Stimulated activated naive CD4-positive, alpha-beta T cell (primary cell): ENCODE measurements at places on chromosomes 12 and 14.
A peak's percentile ranks its signal among the peaks of the same experiment; 100 is the strongest.

DNA sequence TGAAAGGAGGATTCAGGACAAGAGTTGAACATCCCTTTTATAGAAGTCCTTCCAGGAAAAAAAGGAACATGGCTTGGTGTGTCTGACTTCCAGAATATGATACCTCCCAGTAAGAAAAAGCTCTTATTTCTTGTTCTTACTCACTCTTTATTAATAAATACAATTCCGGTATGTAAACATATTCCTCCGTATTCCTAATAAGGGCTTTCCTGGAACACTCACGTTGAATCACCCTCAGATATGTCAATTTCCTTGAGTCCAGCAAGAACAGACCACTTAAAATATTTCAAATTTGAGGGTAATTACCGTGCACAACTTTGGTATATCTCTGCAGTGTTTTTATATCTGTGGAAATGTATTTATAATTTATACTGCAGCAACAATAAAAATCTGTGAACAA lies 385.6 kb downstream of the SYT1 start:
- no peak for DNase-seq

- no peak for DNase-seq
These were observed 177.2 kb upstream of the PRICKLE1 start for GRCh38 chr12:42766754-42767153.

DNA sequence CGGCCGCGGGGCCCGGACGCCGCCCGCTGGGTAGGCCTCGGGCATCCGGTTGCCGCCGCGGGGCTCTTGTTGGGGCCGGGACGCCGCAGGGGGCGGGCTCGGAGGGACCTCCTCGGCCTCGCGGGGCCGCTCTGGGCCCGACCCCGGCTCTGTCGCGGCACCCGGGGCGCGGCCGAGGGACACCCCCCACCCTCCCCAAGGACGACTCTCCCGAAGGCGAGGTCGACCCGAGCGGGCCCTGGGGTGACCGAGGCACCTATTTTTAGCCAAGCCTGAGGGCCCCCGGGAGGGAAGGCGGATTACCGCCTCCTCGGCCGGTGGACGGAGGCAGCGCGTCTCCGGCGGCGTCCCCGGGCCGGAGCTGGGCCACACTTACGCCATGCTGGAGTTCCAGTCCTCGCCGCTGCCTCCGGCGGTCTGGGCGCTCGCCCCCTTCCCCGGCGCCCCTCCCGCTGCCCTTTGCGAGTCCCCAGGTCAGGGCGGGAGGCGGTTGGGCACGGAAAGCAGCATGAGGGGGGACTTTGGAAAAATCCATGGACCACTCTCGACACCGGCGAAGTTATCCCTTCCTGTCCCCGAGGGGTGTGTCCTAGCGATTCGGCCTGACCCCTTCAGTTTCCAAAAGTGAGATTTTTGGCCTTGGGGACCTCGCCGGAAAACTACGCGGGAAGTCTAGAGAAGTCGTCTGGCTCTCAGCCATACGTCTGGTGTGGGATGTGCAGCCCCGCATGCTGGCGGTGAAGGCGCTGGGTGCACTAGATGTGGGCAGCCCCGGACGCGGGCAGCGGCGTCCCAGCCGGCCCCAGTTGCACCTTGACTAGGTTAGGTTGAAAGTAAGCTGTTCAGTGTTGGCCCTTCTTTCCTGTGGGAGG lies 699 bp downstream of the KTN1 start:
- DNase-seq, result peak; percentile 62

DNA sequence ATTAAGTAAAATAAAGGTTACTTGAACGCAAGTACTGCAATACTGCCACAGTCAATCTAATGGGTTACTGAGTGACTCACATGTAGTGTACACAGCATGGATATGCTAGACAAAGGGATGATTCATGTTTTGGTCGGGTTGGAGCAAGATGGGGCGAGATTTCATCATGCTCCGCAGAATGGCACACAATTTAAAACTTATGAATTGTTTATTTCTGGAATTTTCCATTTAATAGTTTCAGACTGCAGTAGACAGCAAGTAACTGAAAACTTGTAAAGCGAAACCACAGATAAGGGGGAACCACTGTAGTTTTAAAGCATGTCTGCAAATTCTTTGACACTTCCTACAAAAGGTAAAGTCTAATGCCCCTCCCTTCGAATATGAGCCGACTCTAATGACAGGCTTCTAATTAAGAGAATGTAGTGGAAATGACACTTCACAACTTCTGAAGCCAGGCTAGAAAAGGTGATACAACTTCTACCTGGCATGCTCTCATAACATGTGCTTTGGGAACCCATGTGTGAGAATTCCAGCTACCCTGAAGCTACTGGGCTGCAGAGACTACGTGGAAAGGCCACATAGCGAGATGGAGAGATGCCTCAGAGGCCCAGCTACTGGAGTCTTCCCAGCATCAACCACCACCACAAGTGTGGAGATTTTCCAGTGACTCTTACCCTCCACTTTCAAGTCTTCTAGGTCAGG lies 13.9 kb upstream of the TCP11L2 start:
- no peak for DNase-seq

DNA sequence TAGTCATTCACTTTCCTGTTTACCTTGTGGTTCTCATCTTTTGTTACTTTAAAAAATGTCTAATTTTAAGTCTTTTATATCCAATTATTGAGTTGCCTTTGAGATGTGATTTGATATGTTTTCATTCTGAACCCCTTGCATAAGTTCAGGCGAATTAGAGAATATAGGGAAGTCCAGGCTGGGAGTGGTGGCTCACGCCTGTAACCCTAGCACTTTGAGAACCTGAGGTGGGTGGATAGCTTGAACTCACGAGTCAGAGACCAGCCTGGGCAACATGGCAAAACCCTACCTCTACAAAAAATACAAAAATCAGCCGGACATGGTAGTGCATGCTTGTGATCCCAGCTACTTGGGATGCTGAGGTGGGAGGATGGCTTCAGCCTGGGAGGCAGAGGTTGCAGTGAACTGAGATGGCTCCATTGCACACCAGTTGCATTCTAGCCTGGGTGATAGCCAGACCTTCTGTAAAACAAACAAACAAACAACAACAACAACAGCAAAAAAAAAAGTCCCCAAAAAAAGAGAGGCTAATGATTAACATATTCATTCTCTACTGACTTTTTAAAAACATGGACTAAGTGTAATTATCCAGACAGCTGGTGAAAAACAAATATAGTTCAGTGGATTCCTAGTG lies 451.1 kb upstream of the RGS6 start:
- DNase-seq, result no peak

DNA sequence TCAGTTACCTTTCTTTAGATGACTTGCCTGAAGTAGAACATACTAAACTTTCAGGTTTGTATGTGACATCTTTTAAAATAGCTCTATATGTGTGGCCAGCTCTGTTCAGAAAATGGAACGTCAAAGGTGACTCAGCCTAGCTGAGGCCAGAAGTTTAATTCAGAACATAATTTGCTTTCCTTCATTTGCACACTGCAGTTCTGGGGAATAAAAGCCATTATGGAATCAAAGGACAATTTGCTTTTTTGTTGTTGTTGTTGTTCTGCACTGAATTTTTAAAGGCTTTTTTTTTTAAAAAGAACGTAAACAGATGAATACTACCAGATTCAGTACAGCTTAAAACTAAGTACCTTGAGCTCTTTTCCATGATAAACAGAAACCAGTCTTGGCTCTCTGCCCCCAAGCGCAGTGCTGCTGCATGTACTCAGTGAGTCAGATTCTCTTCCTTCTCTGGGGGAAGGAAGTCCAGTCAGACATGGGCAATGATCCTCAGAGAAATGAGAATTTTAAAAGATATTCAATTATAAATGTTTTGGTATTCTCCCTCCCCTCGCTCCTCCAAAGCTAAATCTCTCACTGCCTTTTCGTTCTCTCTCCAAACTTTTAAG lies 644.2 kb downstream of the NOVA1 start:
- no peak for DNase-seq

DNA sequence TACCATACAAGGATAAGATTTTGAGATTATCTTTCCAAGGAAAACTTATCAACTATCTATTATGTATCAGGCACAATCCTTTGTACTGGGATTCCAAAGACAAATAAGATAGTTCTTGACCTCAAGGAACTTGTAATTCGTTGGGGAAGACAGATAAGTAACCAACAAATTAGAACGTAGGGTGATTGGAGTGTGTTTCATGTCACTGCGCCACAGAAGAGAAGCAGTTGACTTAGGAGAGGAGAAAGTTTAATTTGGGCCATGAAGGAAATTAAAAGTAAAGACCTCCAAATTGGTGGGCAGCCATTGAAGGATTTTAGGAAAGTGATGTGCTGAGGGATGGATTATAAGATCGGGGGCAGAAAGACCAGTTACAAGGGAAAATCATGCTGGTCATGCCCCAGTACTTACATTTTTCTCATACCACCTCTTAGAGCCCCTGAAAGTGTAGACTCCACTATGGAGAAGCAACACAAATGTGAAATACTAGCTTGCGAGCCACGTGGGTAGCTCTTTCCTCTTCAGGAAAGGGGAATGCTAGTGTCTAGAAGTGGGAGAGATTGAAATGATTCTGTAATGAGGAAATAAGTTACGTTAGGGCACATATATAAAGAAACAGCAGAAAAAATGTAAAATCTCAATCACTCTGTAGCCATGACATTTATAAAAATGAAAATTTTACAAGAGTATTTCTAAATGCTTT lies 148.7 kb downstream of the ETV6 start:
- no peak for DNase-seq
